GM23338 (cell line): ENCODE measurements at places on chromosomes 13 and 19. TPM values are rescaled to one million over a fixed set of nuclear protein-coding genes. Genes with fewer than 3 reads are reported as not detected.

DNA sequence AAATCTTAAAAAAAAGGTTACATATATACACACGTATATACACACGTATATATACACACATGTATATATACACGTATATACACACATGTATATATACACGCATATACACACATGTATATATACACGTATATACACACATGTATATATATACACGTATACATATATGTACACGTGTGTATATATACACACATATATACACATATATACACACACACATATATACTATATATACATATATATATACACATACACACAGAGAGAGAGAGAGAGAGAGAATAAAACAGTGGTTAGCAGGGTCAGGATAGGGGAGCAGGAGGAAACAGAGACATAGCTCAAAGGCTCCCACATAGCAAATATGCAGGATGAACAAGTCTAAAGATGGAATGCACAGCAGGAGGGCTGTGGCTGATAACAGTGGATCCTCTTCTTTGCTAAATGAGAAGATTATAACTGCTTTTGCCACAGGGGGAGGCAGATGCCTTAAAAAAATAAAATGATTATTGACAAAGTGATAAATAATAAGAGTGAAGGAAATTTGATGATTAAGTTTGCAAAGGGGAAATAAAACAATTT, 714.5 kb downstream of the UQCRFS1 start:
- no peak for DNase-seq
- H3K36me3 ChIP-seq = no peaks in the 10 kb centered on the region
- no peak overlapping the region for H3K4me3 ChIP-seq
- H3K27ac ChIP-seq = no peak overlapping the region
- no peaks in the 10 kb centered on the region for H3K27me3 ChIP-seq

DNA sequence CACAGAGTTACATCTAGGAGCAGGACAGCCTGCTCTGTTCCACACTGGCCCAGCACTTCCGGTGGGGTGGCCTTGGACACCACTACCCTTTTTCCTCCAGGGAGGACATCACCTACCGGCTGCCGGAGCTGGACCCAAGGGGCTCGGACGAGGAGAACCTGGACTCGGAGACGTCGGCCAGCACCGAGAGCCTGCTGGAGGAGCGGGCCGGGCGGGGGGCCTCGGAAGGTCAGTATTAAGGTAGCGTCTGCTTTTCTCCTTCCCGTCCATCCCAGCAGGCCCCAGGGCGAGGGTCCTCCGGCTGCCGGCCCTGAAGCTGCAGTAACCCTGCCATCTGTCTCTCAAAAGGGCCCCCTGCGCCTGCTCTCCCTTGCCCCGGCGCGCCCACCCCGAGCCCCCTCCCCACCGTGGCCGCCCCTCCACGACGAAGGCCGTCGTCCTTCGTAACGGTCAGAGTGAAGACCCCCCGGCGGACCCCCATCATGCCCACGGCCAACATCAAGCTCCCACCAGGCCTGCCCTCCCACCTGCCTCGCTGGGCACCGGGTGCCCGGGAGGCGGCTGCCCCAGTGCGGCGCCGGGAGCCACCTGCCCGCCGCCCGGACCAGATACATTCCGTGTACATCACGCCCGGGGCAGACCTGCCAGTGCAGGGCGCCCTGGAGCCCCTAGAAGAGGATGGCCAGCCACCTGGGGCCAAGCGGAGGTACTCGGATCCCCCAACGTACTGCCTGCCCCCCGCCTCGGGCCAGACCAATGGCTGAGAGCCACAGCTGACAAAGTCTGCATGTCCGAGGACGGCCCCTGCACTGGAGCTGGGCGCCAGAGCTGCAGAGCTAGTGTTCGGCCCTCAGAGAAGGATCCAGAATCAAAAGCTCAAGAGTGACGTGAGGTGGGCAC, 3.4 kb upstream of the USE1 start:
- no peak for DNase-seq
- no peaks in the 10 kb centered on the region for H3K27me3 ChIP-seq
- H3K36me3 ChIP-seq = no peaks in the 10 kb centered on the region
- H3K27ac ChIP-seq = no peak overlapping the region

- DNase-seq = no peak
- H3K27ac ChIP-seq = no peak overlapping the region
- H3K36me3 ChIP-seq = no peaks in the 10 kb centered on the region
- H3K4me1 ChIP-seq = no peaks in the 10 kb centered on the region
- no peak overlapping the region for H3K4me3 ChIP-seq
- H3K27me3 ChIP-seq = no peaks in the 10 kb centered on the region
These were observed 24.1 kb downstream of the LGALS16 start for GRCh38 chr19:39679791-39680168.

DNA sequence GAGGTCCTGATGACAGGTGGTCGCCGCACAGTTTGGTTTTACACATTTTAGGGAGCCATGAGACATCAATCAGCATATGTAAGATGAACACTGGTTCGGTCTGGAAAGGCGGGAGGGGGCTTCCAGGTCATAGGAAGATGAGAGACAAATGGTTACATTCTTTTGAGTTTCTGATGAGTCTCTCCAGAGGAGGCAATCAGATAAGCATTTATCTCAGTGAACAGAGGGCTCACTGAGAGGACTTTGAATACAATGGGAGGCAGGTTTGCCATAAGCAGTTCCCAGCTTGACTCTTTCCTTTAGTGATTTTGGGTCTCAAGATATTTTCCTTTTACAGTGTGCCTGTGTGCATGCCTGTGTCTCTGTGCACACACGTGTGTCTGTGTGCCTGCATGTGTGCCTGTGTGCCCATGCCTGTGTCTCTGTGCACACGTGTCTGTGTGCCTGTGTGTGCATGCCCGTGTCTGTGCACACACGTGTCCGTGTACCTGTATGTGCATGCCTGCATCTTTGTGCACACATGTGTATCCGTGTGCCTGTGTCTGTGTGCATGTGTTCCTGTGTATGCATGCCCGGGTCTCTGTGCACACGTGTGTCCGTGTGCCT, 35.5 kb upstream of the TMEM255B start:
- no peak overlapping the region for H3K4me3 ChIP-seq
- no peak for DNase-seq
- H3K27ac ChIP-seq = no peak overlapping the region

DNA sequence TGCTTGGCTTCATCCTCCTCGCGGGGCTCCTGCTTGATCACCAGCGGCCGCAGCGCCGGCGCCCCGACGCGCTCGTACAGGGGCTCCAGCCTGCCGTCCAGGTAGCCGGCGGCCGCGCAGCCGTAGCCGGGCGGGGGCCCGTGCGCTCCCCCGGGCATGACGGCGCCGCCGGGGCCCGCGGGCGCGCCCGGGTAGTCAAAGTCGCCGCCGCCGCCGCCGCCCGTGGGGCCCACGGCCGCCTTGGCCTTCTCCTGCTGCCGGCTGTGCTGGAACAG, 497 bp downstream of the CEBPA start:
- peaks cover 14% of the 10 kb centered on the region for H3K4me1 ChIP-seq
- H3K36me3 ChIP-seq = no peaks in the 10 kb centered on the region
- H3K27ac ChIP-seq = no peak overlapping the region
- peaks cover 51% of the 10 kb centered on the region for H3K27me3 ChIP-seq
- peak; percentile 56 for DNase-seq

- H3K27ac ChIP-seq = no peak overlapping the region
- H3K36me3 ChIP-seq = no peaks in the 10 kb centered on the region; the same call in 1 of the 2 replicates
- H3K4me1 ChIP-seq = no peaks in the 10 kb centered on the region
- no peaks in the 10 kb centered on the region for H3K27me3 ChIP-seq
- no peak overlapping the region; the same call in 1 of the 2 replicates for H3K4me3 ChIP-seq
- no peak for DNase-seq
These were observed 6.1 kb upstream of the ZNF98 start for GRCh38 chr19:22427960-22428913.

DNA sequence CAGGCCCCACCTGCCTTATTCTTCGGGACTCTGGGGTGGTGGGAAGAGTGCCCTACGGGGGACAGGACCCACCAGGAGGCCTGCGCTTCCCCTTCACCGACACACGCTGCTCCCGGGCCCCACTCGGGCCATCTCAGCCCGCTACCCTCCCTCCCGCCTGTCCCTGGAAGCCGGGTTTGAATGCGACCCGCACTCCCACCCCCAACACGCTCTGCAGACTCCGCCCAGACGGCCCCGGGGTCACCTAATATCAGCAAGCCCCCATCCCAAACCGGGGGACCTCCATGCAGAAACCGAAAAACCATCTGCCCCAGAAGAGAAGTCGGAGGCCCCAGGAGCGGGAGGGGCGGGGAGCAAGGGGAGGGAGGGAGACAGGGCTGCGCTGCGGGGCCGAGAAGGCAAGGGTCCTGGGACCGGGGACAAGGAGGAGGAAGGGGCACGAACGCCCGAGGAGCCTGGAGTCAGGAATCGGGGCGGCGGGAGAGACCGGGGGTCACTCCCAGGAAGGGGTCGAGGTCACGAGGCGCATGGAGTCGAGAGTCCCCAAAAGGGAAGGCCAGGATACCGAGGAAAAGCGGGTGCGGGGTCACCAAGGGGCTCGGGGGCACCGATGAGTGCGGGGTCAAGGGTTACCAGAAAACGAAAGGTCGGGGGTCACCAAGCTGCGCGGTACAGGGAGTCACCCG, 766 bp downstream of the SBNO2 start:
- no peaks in the 10 kb centered on the region for H3K27me3 ChIP-seq
- no peaks in the 10 kb centered on the region; the same call in 1 of the 2 replicates for H3K4me1 ChIP-seq
- DNase-seq = no peak
- no peaks in the 10 kb centered on the region for H3K36me3 ChIP-seq
- peak overlapping the region; percentile 96 for H3K4me3 ChIP-seq

DNA sequence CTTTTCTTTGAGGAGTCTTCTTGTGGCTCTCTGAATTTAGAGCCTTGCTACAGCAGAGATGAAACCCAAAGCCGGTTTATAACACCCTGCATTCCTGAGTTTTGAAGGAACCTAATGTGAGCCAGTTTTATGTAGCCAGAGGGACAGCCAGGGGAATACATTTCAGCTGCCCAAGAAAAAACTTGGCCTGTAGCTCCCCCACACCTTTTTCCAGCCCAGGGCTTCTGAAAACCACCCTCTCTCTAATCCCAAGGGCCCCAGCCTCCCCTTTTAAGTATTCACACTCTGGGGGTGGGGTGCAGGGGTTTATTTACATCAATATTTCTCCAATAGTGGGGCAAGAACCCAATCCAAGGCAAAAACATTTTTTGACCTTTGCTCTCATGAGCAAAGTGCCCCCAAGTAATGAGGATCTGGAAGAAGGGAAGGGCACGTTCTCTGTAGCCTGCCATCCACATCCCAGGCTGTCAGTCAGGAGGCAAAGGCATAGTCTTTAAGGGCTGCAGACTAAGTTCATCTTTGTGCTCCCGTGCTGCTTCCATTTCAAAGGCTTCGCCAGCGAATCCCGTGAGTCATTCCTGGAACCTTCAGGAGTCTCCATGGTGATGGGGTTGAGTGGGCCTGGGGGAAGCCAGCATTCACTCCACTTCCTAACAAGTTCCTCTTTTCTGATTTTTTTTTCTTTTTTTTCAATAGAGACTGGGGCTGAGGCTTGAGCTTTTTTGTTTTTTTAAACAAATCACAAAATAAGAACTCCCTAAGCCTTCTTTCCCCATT, 33.2 kb upstream of the MEDAG start:
- H3K4me3 ChIP-seq = no peak overlapping the region
- DNase-seq = peak; percentile 88
- H3K27ac ChIP-seq = peak overlapping the region; percentile 74
- H3K4me1 ChIP-seq = peaks cover 35% of the 10 kb centered on the region
- no peaks in the 10 kb centered on the region for H3K27me3 ChIP-seq

GRCh38 chr19:35070471-35070870, 28.9 kb downstream of the HPN start:
- peaks cover 20% of the 10 kb centered on the region for H3K4me1 ChIP-seq
- no peak overlapping the region for H3K4me3 ChIP-seq
- no peaks in the 10 kb centered on the region for H3K36me3 ChIP-seq

- H3K27me3 ChIP-seq = no peaks in the 10 kb centered on the region
- no peak for DNase-seq
- no peaks in the 10 kb centered on the region for H3K36me3 ChIP-seq
- H3K27ac ChIP-seq = no peak overlapping the region
These were observed 10.6 kb upstream of the ADGRE1 start for GRCh38 chr19:6876748-6877147.

DNA sequence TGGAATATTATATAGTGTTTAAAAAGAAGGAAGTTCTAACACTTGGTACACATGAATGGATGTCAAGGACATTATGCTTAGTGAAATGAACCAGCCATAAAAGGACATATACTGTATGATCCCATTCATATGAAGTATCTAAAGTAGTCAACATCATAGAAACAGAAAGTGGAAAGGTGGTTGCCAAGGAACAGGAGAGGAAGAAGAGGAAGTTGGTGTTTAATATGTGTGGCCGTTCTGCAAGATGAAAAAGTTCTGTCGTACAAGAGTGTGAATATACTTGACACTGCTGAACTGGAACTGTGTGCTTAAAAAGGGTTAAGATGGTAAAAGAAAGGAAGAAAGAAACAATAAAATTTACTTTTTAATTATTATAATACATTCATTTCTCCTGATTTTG, 33.1 kb upstream of the C1QTNF9 start:
- H3K4me3 ChIP-seq = no peak overlapping the region
- H3K27ac ChIP-seq = no peak overlapping the region
- no peaks in the 10 kb centered on the region for H3K27me3 ChIP-seq
- H3K4me1 ChIP-seq = no peaks in the 10 kb centered on the region
- no peak for DNase-seq
- no peaks in the 10 kb centered on the region for H3K36me3 ChIP-seq

DNA sequence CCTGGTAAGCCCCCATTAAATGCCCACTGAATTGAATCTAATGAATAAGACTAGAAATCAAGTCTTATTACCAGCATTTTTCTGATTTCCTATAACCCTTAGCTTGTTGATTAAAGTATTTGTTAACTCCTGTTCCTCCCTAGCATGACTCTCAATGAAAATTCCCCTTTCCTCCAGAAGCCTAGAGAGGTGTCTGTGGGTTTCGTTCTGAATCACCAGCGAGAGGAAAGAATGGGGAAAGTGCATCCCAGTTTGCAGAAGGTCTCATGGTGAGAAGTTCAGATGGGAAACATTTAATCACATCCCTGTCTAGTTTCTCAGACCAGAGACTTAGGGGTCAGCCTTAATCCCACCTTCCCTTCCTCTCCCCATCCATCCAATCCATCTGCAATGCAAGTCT, 26.9 kb downstream of the POU2F2 start:
- no peaks in the 10 kb centered on the region for H3K36me3 ChIP-seq
- peaks cover 7% of the 10 kb centered on the region for H3K4me1 ChIP-seq
- no peak for DNase-seq
- no peak overlapping the region for H3K27ac ChIP-seq

Gene HSD17B14
- 5.0 and 8.4 TPM in 2 replicates for total RNA-seq

Gene ZNF8
- 27.4 and 30.3 TPM in 2 replicates for total RNA-seq

Gene PLVAP
- not detected in 2 replicates for total RNA-seq

Gene ZNF433
- 2.0 and 9.8 TPM in 2 replicates for total RNA-seq

Gene ZNF776
- total RNA-seq = 19.4 and 22.6 TPM in 2 replicates

Gene TMEM238
- total RNA-seq = 4.1 and 7.5 TPM in 2 replicates
